ENCODE measurements at places on chromosomes 16 and 17. TPM values are rescaled to one million over a fixed set of nuclear protein-coding genes. Genes with fewer than 3 reads are reported as not detected.

ALOXE3 gene
- not detected for total RNA-seq

OTOP3 gene
- total RNA-seq = not detected

CHMP6 gene
- total RNA-seq = 11.5 TPM

C1QTNF8 gene
- total RNA-seq = not detected

TBX6 gene
- total RNA-seq = 0.39 TPM

TSEN54 gene
- 47.8 TPM for total RNA-seq

GP1BA gene
- not detected for total RNA-seq

KRT24 gene
- total RNA-seq = not detected

TIMM22 gene
- 11.7 TPM for total RNA-seq

NOS2 gene
- total RNA-seq = 39.7 TPM

KCNAB3 gene
- 2.7 TPM for total RNA-seq

SLFN12 gene
- total RNA-seq = 7.2 TPM

SPNS3 gene
- total RNA-seq = not detected

PTGES3L gene
- total RNA-seq = 7.7 TPM

KRTAP3-1 gene
- not detected for total RNA-seq

ODAD4 gene
- 4.1 TPM for total RNA-seq

CCL22 gene
- total RNA-seq = not detected

HEXD gene
- 41.8 TPM for total RNA-seq

PABPN1L gene
- total RNA-seq = not detected

CCL7 gene
- total RNA-seq = not detected

AIPL1 gene
- 0.37 TPM for total RNA-seq

CORO1A gene
- 9.4 TPM for total RNA-seq

FHOD1 gene
- total RNA-seq = 14.2 TPM

NPIPA8 gene
- total RNA-seq = not detected

ZNF469 gene
- 0.03 TPM for total RNA-seq

GDPD3 gene
- 0.12 TPM for total RNA-seq

HS3ST3B1 gene
- total RNA-seq = 21.2 TPM

ABCC11 gene
- total RNA-seq = not detected

NOD2 gene
- total RNA-seq = not detected

BTBD17 gene
- total RNA-seq = 36.8 TPM

CES5A gene
- total RNA-seq = not detected

CLCN7 gene
- 11.5 TPM for total RNA-seq

CRHR1 gene
- total RNA-seq = 3.4 TPM

ITGB3 gene
- total RNA-seq = 0.47 TPM

SLC52A1 gene
- total RNA-seq = 0.31 TPM

SOST gene
- total RNA-seq = not detected

C17orf78 gene
- not detected for total RNA-seq

HYDIN gene
- 5.9 TPM for total RNA-seq

NAE1 gene
- 226 TPM for total RNA-seq

ABCC6 gene
- 0.79 TPM for total RNA-seq

G6PC1 gene
- not detected for total RNA-seq

SLC35G3 gene
- total RNA-seq = not detected

DPEP2 gene
- total RNA-seq = not detected

CRLF3 gene
- total RNA-seq = 27.0 TPM

MYL4 gene
- total RNA-seq = 0.93 TPM

LITAFD gene
- not detected for total RNA-seq

C1QTNF1 gene
- total RNA-seq = 2.6 TPM

SRR gene
- total RNA-seq = 26.4 TPM

PRM2 gene
- not detected for total RNA-seq

CDH3 gene
- 3.9 TPM for total RNA-seq

TM4SF5 gene
- total RNA-seq = not detected

SMIM36 gene
- total RNA-seq = not detected

SDR42E1 gene
- total RNA-seq = 0.37 TPM

MAPT gene
- total RNA-seq = 1.4 TPM

MYL11 gene
- 0.68 TPM for total RNA-seq

MPG gene
- total RNA-seq = 63.4 TPM

HOXB7 gene
- total RNA-seq = not detected

BAIAP3 gene
- 4.0 TPM for total RNA-seq

ASPA gene
- not detected for total RNA-seq
